ENCODE measurements at places on chromosomes 4 and X.
A peak's percentile ranks its signal among the peaks of the same experiment; 100 is the strongest.

- DNase-seq, result no peak
Measured at GRCh38 chrX:132615391-132616131, 126.7 kb upstream of the MBNL3 start.

DNA sequence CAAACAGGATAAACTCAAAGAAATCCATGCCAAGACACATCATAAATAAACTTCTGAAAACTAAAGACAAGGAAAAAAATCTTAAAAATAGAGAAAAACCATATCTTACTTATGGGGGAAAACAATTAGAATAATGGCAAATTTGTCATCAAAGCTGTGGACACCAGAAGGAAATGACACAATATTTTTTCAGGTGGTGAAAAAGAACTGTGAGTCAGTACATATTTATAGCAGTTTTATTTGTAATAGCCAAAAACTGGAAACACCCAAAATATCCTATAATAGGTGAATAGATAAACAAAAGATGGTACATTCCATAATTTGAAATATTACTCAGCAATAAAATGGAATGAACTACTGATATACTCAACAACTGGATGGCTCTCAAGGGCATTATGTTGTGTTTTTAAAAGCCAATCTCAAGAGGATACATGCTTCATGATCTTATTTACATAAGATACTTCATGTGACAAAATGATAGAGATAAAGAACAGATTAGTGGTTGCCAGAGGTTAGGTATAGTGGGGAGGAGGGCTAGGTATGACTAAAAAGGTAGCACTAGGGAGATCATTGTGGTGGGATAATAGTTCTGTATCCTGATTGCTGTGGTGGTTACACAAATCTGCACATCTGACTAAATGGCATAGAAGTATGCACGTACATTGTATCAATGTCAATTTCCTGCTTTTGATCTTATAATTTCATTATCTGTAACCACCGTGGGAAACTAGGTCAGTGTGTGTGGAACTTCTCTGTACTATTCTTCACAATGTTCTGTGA lies 191.9 kb downstream of the PPP1R2C start:
- DNase-seq, result peak; percentile 2

DNA sequence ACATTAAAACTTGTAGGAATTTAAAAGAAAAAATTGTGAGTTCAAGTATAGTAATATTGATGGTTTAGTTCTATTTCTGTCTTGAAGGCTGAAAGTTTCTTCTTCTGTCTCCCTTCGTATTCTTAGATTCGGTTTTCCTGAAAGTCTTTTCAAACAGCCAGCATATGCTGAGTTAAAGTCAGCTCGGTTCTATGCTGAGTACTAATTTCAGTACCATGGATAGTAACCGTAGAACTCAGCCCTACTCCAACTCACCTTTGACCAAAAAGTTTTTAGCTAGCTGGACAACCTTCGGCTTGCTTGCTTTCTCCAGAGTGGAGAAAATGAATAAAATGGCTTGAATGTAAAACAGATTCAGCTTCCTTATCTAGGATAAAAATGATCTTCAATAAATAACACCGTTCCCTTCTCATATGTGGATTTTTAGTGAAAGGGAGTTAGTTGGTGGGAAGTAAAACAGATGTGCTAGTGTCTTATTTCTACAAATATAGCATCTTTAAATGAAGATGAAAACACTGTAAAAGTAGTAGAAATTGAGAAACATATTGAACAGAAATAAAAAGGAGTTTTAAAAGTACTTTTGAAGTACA lies 5.2 kb downstream of the POU4F2 start:
- DNase-seq, result peak; percentile 38

- peak; percentile 51 for DNase-seq
Measured at GRCh38 chrX:40996886-40997530, 88.2 kb upstream of the USP9X start.

DNA sequence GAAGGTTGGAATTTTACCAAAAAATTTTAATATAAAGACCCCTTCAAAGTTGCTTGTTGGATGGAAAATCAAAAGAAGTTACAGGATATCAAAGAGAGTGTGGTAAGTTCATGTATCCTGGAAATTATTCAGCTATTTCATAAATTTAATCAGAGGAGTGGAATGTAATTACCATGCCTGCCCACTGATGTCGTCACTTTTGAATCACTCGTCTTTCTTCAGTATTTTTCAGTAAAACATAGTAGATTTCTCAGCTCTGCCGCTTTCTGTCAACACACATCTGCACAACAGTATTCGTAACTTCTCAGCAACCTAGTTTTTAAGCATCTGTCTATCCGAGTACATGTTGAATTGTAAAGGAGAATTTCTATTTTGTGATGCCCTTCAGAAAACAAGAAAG lies 2163.0 kb upstream of the AGA start:
- peak; percentile 14 for DNase-seq

DNA sequence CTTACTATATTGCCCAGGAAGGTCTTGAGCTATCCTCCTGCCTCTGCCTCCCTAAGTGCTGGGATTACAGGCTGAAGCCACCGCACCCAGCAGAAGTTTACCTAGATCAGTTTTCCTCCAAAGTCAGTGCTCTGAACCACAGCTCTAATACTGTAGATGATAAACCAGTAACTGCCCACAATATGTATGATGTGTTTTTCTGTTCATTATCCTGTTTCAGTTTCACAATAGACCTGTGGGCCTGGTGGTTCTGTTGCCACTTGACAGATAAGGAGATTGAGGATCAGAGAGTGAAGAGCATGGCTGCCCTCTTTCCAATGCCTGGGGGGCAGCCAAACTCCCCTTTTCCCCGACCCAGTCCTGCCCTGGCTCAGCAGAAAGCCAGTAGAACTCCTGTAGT lies 87.0 kb downstream of the EFNB1 start:
- no peak for DNase-seq

- DNase-seq, result peak; percentile 7
Measured at GRCh38 chrX:150546711-150547153, 21.7 kb upstream of the MTM1 start.

DNA sequence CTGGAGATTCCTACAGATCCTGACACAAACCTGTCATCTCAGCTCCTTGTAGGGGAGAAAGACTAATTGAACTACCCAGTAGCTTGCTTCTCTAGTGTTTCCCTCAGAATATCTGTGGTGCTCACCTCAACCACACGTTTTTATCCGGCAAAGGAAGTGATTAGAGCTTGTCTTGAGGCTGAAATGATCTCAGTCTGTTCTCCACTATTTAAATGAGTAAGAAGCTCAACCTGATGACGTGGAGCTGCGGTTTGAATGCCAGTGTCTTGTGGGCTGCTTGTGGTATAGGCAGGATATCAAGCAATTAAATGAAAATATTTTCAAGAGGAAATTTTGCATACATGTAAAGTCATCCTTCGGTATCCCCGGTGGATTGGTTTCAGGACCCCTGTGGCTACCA lies 270.2 kb downstream of the TLL1 start:
- DNase-seq, result peak; percentile 85

- DNase-seq, result no peak
Measured at GRCh38 chr4:15130441-15130840, 128.2 kb downstream of the CPEB2 start.

DNA sequence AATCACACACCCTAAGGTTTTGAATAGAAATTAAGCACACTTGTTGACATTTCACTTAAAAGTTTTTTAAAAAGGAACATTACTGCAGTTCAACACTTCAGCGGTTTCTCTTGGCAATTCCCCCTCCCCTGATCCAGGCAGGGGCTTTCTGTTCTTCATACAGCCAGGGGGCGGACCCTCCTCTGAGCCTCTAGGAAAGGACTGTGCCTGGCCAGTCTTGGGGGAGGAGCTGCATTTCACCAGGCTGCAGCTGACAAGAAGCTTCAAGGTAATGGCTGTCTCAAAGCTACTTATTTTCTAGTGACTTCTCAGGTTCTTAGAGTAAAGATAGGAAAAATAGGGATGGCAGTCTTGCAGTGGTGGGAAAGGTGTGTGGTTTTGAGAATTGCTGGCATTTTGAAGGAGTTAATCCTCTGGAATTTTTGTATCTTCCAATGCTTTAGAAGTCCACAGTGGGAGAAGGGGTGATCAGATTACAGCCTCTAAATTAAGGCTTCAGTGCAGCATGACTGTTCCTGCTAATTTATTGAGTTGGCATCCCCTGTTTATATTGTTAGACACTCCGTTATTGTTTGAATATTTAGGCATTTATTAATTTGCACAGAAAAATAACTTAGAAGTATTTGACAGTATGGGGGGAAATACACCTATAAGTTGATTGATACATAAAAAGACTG lies 33.5 kb downstream of the PWWP3B start:
- DNase-seq, result no peak

GRCh38 chr4:11420327-11420726 lies 8.4 kb downstream of the HS3ST1 start:
- no peak for DNase-seq

GRCh38 chrX:140432346-140433175 lies 72.3 kb downstream of the SOX3 start:
- no peak for DNase-seq

DNA sequence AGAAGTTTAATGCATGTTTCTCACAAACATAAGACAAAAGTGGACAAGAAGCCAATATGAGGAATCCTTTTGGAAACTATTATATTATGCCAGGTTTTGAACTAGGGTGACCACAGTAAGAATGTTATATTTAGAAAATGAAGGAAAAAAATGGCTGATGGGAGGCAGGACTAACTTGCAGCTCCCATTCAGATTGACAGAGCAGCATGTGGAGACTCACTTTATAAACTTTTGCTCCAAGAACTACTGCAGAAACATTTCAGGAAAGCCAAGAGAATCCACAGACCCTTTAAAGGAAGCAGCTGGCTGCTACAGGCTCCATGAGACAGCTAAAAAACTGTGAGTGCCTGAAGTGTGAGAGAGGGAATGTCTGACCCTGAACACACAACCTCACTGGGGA lies 738.6 kb upstream of the GRIA3 start:
- no peak for DNase-seq

DNA sequence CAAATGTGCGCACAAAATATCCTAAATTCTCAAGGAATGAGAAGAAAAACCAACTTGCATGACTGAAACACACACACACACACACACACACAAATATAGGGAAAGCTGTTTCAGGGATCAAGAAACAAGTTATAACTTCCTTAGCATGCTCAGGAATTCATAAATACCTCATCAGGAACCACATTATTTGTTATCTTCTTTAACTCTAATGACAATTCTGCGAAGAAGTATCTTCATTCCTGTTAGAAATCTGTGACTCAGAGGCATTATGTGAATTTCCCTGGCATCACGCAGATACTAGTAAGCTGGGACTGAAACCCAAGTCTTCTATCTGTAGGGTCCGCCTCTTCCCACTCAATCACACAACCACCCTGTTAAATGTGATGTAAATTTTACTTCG lies 30.3 kb downstream of the TMPRSS11A start:
- no peak for DNase-seq

- peak; percentile 88 for DNase-seq
Measured at GRCh38 chr4:6568689-6569332, 6.2 kb upstream of the MAN2B2 start.

DNA sequence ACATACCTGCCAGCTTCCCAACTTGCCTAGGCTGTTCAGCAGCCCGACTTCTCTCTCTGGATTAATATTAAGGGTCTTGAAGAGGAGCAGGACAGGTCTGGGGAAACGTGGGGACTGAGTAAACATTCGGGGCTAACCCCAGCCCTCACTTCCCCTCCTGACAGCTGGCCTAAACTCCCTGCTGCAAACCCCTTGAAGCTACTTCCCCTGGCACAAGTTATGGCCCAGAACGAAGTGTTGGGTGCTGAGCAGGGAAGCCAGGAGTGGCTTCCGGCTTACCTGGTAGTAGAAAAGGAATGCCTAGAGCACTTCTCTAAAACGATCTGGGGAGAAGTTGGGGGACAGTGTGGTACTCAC lies 200.0 kb downstream of the BCOR start:
- DNase-seq, result no peak

DNA sequence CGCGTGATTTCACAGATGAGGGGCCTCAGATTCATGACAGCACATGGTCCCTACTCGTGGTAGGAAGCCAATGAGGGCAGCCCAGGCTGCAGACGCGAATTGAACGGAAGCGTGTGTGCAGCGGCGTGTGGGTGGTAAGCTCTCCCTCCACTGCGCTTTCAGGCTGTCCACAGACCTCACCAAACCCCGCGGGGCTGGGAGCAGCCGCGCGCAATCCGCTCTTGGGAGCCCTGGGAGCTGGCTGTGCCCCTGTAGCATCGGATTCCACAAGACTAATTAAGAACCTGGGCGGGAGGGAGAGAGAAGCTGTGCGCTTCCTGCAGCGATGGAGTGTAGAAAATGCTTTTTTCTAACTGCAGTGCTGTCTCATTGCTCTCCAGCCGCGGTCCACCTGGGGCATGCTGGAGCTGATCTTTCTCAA lies 134.9 kb downstream of the STOX2 start:
- DNase-seq, result no peak

GRCh38 chrX:79259073-79259689 lies 108.0 kb downstream of the ITM2A start:
- DNase-seq, result no peak

GRCh38 chr4:122819708-122820449 lies 6.8 kb upstream of the FGF2 start:
- peak; percentile 54 for DNase-seq

GRCh38 chr4:26183017-26183416 lies 137.8 kb upstream of the RBPJ start:
- DNase-seq, result peak; percentile 28

DNA sequence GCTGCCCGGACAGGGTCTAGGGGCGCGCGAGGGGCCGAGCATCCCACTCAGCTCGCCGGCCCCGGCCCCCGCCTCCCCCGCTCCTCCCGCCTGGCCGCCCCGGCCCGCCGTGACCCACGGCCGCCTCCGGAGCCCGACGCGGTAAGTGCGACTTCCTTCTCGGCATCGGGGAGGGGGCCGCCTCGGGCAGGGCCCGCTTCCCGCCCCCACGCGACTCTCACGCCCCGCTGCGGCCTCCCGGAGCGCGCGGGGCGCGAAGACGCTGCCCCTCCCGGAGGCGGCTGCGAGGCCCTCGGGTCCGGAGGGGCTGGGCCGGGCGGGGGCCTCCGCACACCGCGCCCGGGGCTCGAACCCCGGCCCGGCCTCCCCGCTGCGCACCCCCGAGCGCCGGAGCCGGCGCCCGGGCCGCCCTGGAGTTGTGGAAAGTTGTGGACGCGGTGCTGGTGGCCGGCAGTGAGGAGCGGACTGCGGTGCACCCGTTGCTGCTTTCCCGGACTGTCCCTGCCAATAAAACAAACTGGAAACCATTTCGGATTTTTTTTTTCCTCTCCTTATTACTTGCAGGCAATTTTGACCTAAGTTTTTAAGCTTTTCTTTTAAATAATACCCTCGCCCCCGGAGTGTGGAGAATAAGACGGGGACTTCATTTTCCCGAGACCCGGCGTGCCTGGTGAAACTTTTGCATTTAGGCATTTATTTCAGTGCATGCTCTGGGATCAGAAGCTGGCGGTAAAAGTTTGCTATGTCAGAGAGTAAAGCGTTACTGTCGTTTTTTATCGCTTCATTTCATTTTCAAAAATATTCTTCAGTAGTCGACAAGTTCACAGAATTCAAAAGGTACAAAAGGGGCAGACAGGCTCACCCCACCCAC lies 13.0 kb upstream of the TMEM156 start:
- peak; percentile 2 for DNase-seq
